Fibroblast of mammary gland (primary cell): ENCODE measurements at places on chromosomes 11 and 22.

DNA sequence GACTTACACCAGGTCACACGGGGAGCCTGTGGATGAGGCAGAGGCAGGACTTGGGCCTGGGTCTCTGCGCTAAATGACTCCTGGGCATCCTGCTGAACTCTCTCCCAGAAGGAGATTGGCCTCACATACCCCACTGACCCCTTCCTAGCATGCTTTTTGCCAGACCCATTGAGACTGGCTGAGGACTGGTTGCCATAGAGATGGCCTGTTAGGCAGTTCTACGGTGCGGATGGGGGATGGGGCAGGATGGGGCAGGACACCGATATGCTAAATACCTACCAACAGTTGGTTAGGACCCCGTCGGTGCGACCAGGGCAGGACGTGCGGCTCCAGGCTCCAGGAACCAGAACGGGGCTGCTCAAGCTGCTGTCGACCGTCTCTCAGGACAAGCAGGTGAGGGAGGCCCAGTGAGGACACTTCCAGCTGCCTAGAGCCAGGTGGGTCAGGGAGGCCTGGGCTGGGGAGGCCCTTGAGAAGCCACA lies at the start of gene TSGA10IP:
Gene TSGA10IP, plus strand, starts transcription at position 51 of the 482 bp plus-strand sequence. Its CDS starts 196 bp downstream, at position 247.
- no peak for DNase-seq

DNA sequence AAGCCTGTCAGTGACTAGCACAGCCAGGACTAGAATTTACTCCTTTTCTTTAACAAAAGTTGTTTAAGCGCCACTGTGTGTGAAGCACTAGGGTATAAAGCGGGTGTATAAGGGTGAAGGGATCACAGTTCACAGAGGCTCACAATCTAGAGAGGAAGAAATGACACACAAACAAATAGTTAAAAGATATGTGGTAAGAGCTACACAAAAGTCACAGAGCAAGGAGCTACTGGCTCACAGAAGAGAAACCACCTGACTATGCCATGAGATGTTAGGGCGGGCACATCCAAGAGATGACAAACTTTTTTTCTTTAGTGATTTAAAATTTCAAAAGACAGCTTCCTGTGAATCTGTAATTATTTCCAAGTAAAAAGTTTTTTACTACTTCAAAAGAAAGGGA lies 55.6 kb downstream of the PHF21A start:
- no peak for DNase-seq

- DNase-seq, result no peak
Observed at GRCh38 chr11:117492578-117493251, 165.1 kb downstream of the CEP164 start.

DNA sequence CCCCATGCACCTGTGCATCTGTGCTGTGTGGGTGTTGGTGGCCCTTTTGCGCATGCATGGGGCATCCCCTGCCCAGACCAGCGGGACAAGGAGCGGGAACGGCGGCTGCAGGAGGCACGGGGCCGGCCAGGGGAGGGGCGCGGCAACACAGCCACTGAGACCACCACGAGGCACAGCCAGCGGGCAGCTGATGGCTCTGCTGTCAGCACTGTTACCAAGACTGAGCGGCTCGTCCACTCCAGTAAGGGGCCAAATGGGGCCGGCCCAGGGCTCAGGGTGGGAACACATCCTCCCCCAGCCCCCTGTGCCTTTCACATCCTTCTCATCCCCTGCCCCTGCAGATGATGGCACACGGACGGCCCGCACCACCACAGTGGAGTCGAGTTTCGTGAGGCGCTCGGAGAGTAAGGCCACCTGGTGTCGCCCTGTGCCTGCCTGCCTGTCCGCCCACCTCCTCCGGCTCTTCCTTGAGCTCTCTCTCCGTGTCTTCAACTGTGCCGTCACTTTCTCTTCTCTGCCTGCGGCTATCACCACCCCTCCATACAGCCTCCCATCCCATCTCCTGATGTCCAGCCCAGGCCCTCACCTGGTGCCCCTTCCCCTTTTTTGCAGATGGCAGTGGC lies 10.6 kb downstream of the SELENOM start:
- DNase-seq, result no peak

DNA sequence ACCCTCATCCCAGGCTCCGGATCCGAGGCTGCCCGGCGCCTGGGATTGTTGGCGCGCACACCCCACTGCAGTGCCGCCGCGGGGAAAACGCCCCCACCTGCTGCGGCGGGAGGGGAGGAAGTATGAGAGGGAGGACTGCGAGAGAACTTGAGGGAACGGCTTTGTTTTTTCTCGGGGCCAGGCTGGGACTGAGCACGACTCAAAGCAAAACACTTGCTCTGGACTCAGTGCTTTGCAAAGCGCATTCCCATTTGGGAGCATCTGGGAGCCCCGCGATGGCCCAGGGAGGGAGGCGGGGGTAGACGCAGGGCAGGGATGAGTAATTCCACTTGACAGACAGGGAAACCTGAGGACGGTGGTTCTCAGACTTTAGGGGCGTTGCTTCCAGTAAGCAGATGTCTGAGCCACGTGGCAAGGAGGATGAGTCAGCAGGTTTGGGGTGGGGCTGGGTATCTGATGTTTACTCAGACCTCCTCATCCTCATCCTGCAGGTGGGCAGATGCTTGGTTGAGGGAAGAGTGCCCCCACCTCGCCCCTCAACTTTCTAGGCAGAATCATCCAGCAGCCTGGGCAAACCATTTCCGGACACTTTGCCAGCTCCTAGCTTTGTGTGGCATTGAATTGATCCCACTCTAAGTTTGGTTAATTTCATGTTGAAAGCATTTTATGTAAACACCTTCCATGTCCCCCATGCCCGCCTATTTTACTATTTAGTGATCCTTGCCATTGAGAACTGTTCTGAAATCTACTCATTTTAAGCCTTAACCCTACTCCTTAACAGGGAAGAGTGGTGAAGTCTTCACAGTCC lies 1.5 kb downstream of the MIAT start:
- peak; percentile 96 for DNase-seq

- no peak for DNase-seq
Observed at GRCh38 chr11:80815752-80816453, 1375.1 kb upstream of the TENM4 start.

GRCh38 chr11:60005360-60005759 lies 11.6 kb upstream of the OOSP4B start:
- DNase-seq, result no peak

DNA sequence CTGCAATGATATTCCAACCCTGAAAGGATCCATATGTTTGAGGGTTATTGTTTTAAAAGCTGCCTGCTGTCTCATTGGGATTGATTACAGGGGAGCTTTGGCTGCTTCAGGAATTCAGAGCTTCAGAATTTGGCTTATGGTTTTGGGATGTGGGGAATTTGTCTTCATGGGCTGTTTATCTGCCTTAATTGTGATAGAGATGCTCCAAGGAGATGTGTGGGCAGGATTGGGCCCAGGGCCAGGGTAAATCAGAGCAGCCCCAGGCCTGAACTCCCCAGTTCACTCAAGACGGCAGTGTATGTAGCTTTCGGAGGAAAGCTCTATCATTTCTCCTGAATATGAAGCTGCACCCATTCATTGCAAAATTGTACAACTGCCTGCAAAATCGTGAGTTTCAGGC lies 88.5 kb downstream of the ALX4 start:
- DNase-seq, result no peak

DNA sequence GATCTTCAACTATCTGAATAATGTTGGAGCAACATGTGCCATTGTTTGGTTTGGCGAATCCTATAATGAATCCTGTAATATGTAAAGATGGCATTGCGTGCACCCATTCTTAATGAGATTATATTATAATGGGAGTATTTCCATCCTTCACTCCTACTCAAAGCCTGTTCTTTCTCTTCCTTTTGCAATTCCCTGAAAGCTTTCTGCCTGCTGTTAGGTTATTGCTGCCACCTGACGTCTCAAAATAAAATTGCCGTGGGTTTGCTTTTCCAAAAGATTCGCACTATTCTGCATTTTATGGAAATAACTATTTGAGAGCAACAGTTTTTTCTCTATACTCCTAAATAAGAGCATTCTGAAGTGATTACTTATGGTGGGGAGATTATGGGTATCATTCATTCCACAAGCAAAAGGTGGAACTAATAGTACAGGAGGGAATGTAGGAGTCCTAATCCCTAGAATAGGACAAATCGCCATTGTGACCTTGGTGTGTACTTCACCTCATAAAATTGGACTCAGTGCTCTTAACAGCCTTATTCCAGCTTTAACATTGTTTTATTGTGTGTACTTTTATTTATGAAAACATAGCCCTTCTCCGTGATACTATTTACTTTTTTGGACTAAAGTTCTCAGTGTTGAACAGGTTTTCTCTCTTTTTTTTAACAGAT lies 69.6 kb upstream of the ALKBH3 start:
- DNase-seq, result peak; percentile 20

GRCh38 chr11:61524963-61525587 lies 16.5 kb downstream of the LRRC10B start:
- DNase-seq, result no peak

- DNase-seq, result no peak
Observed at GRCh38 chr11:125108469-125108868, 3.0 kb downstream of the TMEM218 start.

GRCh38 chr11:7439746-7440320 lies 45.5 kb upstream of the OLFML1 start:
- no peak for DNase-seq

- DNase-seq, result no peak
Observed at GRCh38 chr22:17982572-17983141, 41.7 kb downstream of the MICAL3 start.

- no peak for DNase-seq
Observed at GRCh38 chr11:93732237-93732892, 8.9 kb downstream of the TAF1D start.

GRCh38 chr11:117870103-117870952 lies 6.1 kb downstream of the FXYD6 start:
- DNase-seq, result no peak

DNA sequence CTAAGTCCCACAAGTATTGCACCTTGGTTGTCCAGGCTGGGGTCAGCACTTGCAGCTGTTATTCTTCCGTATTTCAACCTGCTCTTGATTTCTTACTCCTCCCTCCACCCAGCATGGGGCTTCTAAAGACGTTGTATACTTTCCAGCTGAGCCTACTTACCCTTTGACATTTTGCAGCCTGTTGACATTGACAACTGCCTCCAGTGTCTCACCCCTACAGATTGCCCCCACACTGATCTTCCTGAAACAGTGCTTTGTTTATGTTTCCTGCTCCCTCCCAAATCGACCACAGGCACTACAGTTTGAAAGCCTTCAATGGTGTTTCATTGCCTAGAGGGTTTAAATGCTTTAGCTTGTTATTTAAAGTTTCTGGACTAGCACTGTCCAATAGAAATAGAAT lies 56.6 kb downstream of the FAM83F start:
- DNase-seq, result no peak

GRCh38 chr11:19199771-19200170 lies 2.0 kb downstream of the CSRP3 start:
- no peak for DNase-seq

DNA sequence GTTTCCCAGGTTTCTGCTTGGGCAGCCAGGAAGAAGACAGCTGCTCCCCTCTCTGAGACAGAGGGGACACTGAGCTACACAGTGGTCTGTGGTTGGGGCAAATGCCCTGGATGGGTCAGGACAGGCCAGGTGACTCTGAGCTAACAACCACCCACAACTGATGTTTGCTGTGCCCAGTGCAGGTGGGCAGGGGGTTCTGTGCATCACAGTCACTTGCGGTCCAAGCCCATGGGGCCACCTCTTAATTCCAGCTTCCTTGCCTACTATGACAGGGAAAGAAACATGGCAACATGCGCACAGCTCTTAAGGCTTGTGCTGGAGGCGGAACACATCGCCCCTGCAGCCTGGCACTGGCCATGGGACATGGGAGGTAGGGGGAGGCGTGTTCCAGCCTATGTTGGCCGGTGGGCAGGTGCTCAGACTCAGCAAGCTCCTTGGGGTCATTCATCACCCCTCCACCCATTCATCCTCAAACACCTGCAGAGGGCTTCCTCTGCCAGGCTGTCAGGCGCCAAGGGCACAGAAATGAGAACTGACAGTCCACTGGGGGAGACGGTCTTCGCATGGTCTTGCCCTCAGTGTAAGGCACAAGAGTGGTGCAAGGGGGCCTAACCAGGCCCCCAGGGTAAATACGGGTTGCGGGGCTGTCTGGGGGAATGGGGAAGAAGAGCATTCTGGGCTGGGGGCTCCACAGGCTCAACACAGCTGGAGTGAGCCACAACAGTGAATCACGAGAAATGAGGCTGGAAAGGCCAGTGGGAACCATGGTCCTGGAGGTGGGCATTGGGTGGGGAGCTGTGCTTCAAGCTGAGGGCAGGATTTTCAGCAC lies 55.6 kb downstream of the ARFGAP3 start:
- DNase-seq, result no peak

- peak; percentile 57 for DNase-seq
Observed at GRCh38 chr22:45317551-45318167, 7.9 kb downstream of the FAM118A start.
